ENCODE measurements at places on chromosomes 4 and X. TPM values are rescaled to one million over a fixed set of nuclear protein-coding genes. Genes with fewer than 3 reads are reported as not detected.

Gene TENM3
- total RNA-seq: not detected

Gene PABPC1L2A
- not detected for total RNA-seq

Gene HSD17B13
- total RNA-seq: 0.23 TPM

Gene NEUROG2
- total RNA-seq: not detected

Gene CXorf49B
- total RNA-seq: not detected

DNA sequence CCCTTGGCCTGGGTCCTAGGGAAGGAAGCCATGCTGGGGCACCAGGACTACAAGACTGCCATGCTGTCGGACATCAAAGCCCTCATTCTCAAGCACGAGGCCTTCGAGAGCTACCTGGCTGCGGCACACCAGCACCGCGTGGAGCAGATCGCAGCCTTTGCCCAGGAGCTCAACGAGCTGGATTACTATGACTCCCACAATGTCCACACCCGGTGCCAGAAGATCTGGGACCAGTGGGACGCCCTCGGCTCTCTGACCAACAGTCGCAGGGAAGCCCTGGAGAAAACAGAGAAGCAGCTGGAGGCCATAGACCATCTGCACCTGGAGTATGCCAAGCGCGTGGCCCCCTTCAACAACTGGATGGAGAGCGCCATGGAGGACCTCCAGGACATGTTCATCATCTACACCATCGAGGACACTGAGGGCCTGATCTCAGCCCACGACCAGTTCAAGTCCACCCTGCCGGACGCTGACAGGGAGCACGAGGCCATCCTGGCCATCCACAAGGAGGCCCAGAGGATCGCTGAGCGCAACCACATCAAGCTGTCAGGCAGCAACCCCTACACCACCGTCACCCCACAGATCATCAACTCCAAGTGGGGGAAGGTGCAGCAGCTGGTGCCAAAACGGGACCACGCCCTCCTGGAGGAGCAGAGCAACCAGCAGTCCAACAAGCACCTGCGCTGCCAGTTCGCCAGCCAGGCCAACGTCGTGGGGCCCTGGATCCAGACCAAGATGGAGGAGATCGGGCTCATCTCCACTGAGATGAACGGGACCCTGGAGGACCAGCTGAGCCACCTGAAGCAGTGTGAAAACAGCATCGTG is 487.0 kb downstream of the TRAM1L1 start:
- no peaks in the 10 kb centered on the region for H3K4me1 ChIP-seq
- no peak overlapping the region for H3K4me3 ChIP-seq
- H3K27ac ChIP-seq: no peak overlapping the region
- DNase-seq: no peak

- H3K27me3 ChIP-seq: no peaks in the 10 kb centered on the region
- H3K36me3 ChIP-seq: no peaks in the 10 kb centered on the region
- no peak overlapping the region for H3K27ac ChIP-seq
- no peaks in the 10 kb centered on the region for H3K4me1 ChIP-seq
These were observed 39.8 kb downstream of the NHS start for GRCh38 chrX:17414839-17415238.

DNA sequence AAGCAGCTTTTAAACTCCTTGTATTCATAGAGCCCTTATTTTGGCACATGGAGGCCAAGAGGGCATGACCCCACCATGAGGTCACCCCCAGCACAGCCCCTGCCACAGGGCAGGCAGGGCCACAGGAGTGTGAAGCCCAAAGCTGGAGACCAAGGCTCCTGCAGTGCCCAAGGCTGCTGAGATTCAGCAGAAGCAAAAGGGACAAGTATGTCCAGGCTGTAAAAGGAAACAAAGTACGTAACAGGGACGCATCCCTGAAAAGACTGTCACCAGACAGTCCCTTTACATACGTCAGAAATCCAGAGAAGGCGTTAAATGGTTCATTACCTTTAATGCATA is 18.9 kb downstream of the GAK start:
- H3K36me3 ChIP-seq: peaks cover 46% of the 10 kb centered on the region
- DNase-seq: no peak
- H3K4me1 ChIP-seq: peaks cover 16% of the 10 kb centered on the region
- H3K27me3 ChIP-seq: no peaks in the 10 kb centered on the region
- H3K4me3 ChIP-seq: no peak overlapping the region
- no peak overlapping the region for H3K27ac ChIP-seq

DNA sequence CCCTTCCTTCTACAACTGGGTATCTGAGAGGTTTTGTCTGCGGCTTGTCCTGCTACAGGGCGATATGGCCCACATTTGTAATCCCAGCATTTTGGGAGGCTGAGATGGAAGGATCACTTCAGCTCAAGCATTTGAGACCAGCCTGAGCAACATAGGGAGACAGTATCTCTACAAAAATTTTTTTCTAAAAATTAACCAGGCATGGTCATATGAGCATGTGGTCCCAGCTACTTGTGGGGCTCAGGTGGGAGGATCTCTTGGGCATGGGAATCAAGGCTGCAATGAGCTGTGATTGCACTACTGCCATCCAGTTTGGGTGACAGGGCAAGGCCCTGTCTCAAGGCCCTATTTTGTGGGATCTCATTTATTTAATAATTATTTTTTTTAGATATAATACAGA is 420.6 kb upstream of the PABPC4L start:
- H3K4me3 ChIP-seq: no peak overlapping the region
- H3K27me3 ChIP-seq: no peaks in the 10 kb centered on the region
- no peak for DNase-seq
- H3K27ac ChIP-seq: no peak overlapping the region
- H3K4me1 ChIP-seq: no peaks in the 10 kb centered on the region
- H3K36me3 ChIP-seq: no peaks in the 10 kb centered on the region

- no peaks in the 10 kb centered on the region for H3K4me1 ChIP-seq
- H3K4me3 ChIP-seq: no peak overlapping the region
- no peaks in the 10 kb centered on the region for H3K27me3 ChIP-seq
- no peak overlapping the region for H3K27ac ChIP-seq
- no peak for DNase-seq
These were observed 1467.4 kb downstream of the C4orf33 start for GRCh38 chr4:130563185-130563888.

All from T-cell (primary cell).